Prostate gland (tissue), 2 donors: ENCODE measurements at places on chromosomes 12 and 14. TPM values are rescaled to one million over a fixed set of nuclear protein-coding genes. Genes with fewer than 3 reads are reported as not detected.

DNA sequence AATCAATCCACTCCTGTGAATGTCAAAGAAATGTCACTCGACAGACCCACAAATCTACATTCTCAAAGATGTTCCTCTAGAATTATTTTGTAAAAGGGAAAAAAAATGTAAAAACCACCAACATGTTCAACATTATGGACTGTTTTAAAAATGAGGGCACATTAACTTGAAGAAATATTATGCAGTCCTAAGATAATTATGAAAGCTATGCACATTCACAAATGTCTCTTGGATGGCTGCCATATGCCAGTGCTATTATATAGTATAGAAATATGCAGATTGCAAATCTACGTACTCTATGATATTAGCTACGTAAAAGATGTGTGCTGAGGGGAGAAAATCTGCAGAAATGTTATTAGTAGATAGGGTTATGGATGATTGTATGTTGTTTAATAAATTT is 334.2 kb downstream of the BMP4 start:
- no peak for DNase-seq

GRCh38 chr12:123836292-123836691 is 74.2 kb downstream of the DNAH10 start:
- no peak for DNase-seq

DNA sequence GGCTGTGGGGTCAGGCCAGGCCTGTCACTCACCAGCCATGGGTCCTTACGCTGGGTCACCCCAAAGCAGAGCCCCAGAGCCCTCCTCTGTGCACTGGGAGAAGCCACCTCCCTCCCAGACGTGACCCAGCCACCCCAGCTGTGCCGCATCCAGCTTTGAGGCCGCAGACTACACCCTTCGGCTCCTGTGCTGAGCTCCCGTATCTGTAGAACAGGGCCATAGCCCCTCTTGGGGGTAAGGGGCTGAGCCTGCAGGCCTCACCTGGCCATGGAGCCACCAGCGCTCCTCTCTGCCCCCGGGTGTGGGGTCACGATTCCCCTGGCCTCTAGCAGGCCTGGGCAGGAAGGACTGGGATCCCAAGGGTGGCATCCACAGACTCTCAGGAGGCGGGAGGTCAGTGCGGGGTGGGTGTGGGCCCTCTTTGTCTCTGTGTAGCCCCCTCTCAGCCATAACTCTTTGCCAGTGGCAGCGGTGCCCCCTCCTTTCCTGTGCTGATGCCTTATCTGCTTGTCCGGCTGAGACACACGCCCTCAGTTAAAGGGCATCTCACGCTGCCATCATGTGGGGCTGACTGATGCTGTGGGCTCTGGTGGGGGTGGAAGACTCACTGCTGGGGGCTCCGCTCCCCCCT is 16.3 kb downstream of the ASPG start:
- no peak for DNase-seq

- no peak for DNase-seq
Measured at GRCh38 chr14:99205086-99205688, 66.8 kb downstream of the BCL11B start.

- no peak for DNase-seq
Measured at GRCh38 chr12:120249875-120250795, 15.4 kb downstream of the PXN start.

DNA sequence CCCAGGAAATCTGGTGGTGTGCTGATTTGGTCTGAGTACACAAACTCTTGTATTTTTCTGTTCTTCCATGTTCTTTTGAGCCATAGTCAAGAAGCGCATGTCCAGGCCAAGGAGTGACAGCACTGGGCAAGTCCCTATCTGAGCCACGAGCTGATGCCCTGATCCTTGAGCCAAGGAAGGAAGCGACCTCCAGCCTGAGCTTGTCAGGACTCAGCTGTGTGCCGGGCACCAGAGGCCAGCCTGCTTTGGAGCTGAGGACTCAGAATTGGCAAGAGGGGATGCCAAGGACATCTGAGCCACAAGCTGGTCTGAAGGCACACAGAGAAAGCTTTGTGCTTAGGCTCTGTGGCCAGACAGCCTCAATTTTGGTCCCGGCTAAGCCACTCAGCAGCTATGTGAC is 52.6 kb downstream of the GALNT16 start:
- DNase-seq, result peak; percentile 23

DNA sequence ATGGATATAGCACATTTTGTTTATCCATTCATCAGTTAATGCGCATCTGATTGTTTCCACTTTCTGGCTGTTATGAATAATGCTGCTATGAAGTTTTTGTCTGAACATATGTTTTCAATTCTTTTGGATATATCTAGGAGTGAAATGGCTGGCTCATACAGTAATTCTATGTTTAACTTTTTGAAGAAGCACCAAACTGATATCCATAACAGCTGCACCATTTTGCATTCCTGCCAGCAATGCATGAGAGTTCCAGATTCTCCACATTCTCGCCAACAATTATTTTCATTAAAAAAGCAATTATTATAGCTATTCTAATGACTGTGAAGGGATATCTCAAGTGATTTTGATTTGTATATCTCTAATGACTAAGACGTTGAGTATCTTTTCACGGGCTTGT is 89.9 kb upstream of the PPP4R3A start:
- DNase-seq, result no peak

GRCh38 chr12:29713729-29714128 is 70.0 kb downstream of the TMTC1 start:
- DNase-seq, result no peak

- DNase-seq, result no peak
Measured at GRCh38 chr12:107634530-107634929, 51.1 kb upstream of the PWP1 start.

GRCh38 chr14:98947911-98948595 is 323.9 kb downstream of the BCL11B start:
- DNase-seq, result no peak

- DNase-seq, result no peak
Measured at GRCh38 chr12:9237286-9237685, 29.1 kb upstream of the PZP start.

KRT71 gene
- total RNA-seq, result not detected

GLI1 gene
- total RNA-seq, result 11.5 TPM

PIWIL1 gene
- total RNA-seq, result not detected

TC2N gene
- total RNA-seq, result 37.2 TPM

TAS2R9 gene
- not detected for total RNA-seq

LRTM2 gene
- total RNA-seq, result not detected

SLC6A12 gene
- 1.9 TPM for total RNA-seq
